ENCODE measurements at places on chromosomes 5 and 9.

- no peak for DNase-seq
Observed at GRCh38 chr5:36680066-36680465, 73.7 kb downstream of the SLC1A3 start.

GRCh38 chr9:38006163-38006562 lies 62.9 kb downstream of the SHB start:
- no peak for DNase-seq

GRCh38 chr5:55411876-55412275 lies 104.1 kb downstream of the MTREX start:
- no peak for DNase-seq

- DNase-seq, result no peak
Observed at GRCh38 chr5:111902436-111902835, 145.4 kb upstream of the NREP start.

GRCh38 chr5:9157811-9158210 lies 388.1 kb downstream of the SEMA5A start:
- DNase-seq, result no peak

GRCh38 chr5:96111080-96111756 lies 149.6 kb upstream of the ELL2 start:
- DNase-seq, result no peak

- DNase-seq, result no peak
Observed at GRCh38 chr9:128600099-128600498, 47.7 kb downstream of the SPTAN1 start.

DNA sequence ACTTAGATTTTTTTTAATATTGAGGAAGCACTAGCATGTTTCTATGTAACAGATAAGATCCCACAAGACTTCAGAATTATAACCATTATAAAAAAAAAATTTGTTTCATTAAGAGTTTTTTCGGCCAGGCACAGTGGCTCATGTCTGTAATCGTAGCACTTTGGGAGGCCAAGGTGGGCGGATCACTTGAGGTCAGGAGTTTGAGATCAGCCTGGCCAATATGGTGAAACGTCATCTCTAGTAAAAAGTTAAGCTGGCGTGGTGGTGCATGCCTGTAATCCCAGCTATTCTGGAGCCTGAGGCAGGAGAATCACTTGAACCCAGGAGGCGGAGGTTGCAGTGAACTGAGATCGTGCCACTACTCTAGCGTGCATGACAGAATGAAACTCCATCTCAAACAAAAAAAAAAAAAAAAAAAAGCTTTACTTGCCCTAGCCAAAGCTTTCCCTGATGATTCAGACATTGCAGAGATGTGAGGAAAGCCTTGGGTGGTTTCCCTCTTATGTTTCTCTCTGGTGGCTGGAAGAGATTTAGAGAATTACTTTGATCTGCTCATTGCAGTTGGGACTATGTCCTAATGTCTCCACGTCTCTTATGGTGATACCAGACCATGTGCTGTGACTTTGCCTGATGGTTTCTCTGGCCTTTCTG lies 65.4 kb downstream of the EGFLAM start:
- DNase-seq, result no peak

GRCh38 chr9:89522261-89522958 lies 24.5 kb upstream of the SEMA4D start:
- DNase-seq, result no peak

DNA sequence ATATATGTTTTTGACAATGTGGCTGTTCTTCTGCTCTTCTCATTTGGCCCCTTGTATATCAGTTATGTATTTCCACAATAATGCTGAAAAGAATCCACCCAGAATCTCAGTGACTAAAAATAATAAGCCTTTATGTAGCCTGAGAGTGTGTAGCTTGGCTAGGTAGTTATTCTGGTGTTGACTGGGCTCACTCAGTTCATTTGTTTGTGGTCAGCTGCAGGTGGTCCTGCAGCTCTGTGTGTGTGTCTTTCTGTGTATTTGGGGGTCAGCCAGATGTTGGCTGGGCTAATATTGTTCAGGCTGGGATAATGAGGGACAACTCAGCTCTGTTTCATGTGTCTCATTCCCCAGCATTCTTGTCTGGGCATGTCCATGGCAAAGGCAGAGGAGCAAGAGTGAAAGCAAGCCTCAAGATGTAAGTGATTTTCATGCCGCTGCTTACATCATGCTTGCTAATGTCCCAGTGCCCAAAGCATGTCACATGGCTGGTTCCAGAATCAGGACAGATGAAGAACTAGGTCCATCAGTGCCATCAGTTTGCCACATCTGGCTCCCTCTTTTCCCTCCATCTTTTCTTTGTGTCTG lies 162.8 kb downstream of the KCTD16 start:
- no peak for DNase-seq

DNA sequence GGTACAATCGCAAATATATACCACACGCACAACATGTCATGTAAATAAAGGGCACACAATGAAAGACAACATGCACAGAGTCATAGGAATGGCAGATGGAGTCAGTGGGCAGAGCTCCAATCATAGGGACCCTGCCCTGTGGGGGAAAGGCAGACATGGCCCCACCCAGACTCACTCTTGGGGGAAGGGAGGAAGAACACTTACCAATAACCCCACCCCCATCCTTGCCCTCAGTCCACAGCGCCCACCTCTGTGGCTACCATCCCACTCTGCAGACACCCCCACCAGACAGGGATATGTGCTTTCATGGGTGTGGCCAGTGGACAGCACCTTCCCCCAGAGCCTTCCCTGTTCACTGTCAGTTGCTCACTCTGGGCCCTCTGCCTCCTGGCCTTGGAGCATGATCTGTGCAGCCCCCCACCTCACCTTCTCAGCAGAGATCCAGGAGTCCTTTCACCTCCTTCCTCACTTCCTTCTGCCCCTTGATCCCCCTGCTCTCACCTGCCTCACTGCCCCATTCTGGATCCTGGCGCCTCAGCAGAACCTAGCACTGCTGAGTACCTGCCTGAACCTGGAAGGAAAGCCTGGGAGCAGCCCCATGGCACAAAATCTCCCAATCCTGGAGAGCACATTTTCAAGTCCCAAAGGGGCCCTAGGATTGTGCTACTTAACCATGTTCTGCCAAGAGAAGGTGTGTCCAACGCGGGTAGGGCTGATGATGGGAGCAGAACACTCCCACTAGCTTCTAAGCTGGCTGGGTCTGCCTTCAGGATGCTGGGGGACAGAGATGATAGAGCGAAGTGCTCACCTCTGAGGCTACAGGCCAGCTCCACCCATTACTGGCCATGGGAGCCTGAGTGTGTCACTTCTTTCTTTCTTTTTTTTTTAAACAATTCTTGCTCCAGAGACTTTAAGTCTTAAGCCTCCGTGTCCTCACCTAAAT lies 1.5 kb upstream of the PHF19 start:
- DNase-seq, result peak; percentile 52

GRCh38 chr9:129597355-129598088 lies 23.4 kb downstream of the C9orf50 start:
- no peak for DNase-seq

DNA sequence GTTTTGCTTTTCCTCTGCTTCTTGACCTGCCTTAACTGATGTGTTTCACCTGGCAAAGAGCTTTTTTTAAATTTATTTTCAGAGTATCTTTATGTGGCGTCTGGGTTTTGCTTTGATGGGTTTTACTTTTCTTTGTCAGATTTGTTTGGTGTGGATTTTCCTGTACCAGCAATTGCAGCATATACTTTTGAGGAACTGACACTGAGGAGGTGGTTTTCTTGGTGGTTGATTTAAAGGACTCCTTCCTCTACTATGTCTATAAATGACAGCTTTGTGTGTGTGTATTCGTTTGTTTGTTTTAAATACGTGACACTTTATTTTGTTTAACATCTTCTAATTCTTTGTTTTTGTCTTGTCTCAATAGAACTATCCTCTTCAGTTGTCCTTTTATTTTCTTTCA lies 1071.9 kb upstream of the ARRDC3 start:
- no peak for DNase-seq

DNA sequence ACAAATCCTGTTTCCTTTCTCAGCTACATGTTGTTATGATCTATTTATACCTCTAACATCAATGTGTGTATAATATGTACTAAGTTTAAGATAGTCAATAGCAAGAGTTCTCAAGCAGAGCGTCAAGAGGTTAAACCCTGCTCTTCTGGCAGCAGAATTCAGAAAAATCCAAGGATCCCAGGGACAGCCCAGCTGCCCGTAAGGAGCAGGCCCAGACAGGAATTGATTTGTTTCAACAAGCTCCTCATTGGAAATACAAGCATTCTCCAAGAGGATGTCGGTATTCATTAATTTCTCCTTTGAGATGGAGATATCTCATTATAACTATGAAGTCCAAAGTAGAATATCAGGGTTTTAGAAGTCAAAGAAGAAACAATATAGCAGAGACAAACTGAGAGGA lies 14.9 kb downstream of the EFNA5 start:
- no peak for DNase-seq

GRCh38 chr9:37927601-37928551 lies 23.9 kb upstream of the SLC25A51 start:
- DNase-seq, result no peak

GRCh38 chr9:105416840-105417239 lies 31.0 kb upstream of the FSD1L start:
- DNase-seq, result no peak

GRCh38 chr5:14712131-14712530 lies 47.6 kb downstream of the OTULIN start:
- no peak for DNase-seq

GRCh38 chr9:37390759-37391158 lies 31.7 kb upstream of the GRHPR start:
- DNase-seq, result peak; percentile 44

DNA sequence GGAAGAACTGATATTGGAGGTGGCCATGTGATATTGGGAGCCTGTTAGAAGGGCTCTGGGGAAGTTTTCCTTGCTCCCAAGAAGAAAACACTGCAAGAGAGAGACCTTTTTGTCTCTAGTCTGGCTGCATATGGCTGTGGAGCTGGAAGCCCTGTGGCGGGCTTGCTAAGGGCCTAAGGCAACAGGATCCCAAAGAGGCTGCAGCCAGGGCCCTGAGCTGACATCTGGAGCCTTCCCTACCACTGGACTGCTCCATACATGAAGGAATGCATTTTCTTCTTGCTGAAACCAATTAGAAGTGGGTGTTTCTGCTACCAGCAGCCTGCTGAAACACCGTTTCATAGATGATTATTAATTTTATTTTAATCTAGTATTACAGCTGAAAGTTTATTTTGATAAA lies 42.2 kb downstream of the GNAQ start:
- no peak for DNase-seq

- DNase-seq, result peak; percentile 86
Observed at GRCh38 chr9:3526997-3527940, 1.5 kb upstream of the RFX3 start.

GRCh38 chr5:164302533-164303235 lies 797.3 kb downstream of the MAT2B start:
- no peak for DNase-seq

GRCh38 chr9:34332076-34332964 lies 3.0 kb downstream of the NUDT2 start:
- peak; percentile 65 for DNase-seq

DNA sequence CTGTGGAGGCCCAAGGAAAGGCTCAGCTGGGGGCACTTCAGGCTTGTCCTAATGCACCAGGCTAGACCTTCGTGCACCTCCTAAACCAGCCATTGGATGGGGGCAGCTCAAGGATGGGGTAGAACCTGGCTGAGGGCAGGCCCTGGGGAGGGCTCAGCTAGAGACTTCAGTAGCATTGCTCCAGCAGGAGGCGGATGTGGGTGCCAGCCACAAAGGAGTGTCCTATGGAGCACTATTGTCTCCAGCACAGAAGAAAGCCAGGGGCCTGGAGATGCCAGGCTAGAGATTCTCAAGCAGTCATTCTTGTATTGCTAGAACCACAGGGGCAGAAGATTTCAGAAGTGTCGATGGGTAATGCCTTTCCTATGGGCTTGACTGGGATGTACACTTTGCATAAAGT lies 131.8 kb downstream of the SYK start:
- no peak for DNase-seq

GRCh38 chr9:34962546-34962945 lies 4.5 kb downstream of the PHF24 start:
- DNase-seq, result no peak

- no peak for DNase-seq
Observed at GRCh38 chr9:2849941-2850340, 6.0 kb upstream of the PUM3 start.

- DNase-seq, result peak; percentile 1
Observed at GRCh38 chr9:31119890-31120454, 1264.5 kb upstream of the ACO1 start.

DNA sequence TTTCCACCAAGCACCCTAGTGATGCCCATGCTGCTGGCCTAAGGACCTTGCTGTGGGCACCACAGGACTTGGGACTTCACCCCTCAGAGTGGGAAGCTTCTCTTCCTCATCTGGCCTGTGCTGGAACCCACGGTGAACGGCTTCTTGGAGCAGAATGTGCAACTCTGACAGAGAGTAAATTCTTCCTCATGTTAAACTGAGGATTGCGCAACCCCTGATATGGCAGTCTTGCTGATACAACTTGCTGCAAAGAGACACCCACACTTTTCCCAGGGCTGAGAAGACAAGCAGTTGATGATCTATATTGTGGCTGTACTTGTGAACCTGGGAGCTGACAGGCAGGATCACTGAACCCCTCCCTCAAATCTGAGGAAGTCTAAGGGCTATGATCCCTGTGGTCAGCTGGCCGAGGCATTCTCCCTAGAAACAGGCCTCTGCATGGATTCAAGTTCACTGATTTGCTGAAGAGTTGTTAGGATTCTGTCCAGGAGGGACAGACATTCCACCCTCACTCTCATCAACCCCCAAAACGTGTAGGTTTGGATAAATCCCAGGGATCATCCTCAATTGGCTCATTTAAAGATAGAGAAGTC lies 307.2 kb downstream of the MTRR start:
- DNase-seq, result no peak

DNA sequence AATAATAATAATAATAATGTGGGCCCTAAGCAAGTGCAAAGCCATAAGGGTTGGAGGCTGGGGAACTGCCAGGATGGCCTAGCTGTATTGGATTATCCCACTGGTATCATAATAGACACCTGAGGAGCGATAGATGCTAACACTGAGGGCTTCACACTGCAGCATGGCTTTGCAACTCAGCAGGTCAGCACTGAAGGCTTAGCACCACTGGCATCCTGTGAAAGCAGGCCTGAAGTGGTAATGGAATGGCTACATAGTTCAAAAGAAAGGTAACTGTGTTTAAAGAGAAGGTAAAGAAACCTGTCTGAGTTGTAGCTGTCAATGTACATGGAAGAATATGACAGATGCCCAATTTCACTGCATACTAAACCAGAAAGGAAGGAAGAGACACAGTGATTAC lies 359.0 kb downstream of the OSTF1 start:
- DNase-seq, result no peak

DNA sequence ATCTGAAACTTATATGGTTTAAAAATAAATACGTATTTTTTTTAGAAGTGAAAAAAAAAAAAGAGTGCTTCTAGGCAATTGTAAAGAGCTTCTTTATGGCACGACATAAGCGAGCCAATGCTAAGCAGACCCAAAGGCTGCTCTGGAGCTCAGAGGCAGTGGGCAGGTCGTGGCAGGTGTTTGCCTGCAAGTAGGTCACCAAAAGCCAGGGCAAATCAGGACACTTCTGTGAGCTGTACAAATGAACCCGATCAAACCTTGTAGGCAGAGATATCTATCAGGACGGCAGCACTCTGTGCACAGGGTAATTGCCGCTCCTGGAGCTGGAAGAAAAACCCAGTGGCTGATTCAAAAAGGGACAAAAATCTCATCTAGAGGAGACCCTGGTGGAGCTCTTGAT lies 75.9 kb downstream of the IRX2 start:
- DNase-seq, result no peak

All from erythroblast (primary cell).